ENCODE measurements at places on chromosomes 2 and 18.

- no peak for DNase-seq
These were observed 33.9 kb upstream of the TSPYL6 start for GRCh38 chr2:54289917-54290316.

GRCh38 chr2:210584834-210585233, 28.4 kb downstream of the CPS1 start:
- no peak for DNase-seq

- no peak for DNase-seq
These were observed 244.2 kb upstream of the ACVR2A start for GRCh38 chr2:147600646-147601045.

GRCh38 chr2:148039783-148040182, 18.9 kb downstream of the MBD5 start:
- DNase-seq = no peak

DNA sequence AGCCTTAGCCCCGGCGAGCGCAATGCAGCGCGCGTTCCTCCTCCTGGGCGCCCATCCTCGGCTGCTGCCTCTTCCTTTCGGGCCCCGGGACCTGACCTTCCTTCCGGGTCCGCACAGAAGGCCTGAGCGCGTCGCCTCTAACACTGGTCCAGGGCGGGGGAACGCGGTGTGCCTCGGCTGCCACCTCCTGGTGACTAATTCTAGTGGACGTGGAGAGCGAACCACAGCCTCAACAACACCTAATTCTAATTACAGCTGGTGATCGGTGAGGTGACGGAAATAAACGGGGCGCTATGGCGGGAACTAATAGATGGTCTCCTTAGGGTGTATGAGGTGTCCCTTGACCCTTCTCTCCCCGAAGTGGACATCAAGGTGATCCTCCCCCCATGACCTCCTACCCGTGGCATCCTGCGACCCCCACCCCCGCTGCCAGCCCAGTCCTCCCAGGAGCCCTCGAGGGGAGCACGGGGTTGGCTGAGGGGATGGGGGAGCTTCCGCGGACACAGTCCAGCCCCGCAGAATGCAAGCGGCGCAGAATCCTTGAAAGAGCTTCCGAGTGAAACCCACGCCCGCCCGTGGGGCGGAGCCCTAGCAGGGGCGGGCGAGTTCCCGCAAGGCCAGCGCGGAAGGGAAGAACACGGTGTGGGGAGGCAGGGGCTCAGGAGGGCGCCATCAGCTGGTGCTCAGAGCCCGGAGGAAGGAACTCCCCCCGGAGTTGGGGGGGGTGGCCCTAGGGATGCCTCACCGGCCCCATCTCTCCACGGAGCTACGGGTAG, 12.8 kb upstream of the HMSD start:
- peak; percentile 77 for DNase-seq

GRCh38 chr18:61581578-61582201, 248.5 kb downstream of the CDH20 start:
- DNase-seq = peak; percentile 60

DNA sequence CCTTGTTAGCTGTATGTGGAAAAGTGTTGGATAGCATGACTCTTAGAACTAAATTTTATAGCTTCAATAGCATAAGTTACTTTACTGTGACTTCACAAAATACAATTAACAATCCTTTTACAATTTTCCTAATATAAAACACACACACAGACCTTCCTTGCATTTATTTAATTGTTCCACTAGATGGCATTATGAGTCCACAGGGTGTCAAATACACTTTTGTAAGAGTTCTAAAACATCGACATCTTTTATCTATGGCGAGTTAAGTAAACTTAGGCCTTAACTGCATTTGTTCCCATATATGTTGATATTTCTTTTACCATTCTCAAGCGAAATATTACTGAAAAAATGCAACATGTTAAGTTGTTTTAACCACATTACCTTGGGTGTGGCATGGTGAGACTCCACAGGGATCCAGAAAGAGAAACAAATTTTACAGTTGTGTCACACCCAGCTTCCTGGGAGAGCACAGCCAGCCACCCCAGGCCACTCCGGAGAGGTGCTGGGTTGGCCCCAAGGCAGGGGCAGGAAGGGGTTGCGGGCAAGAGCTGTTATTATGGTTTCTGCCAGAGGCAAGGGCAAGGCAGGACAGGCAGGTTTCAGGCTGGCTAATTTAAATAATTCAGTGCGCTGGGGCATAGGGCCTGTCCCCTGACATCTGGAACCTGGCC, 312.4 kb upstream of the MC4R start:
- DNase-seq = peak; percentile 33

- DNase-seq = peak; percentile 88
These were observed 17.6 kb upstream of the PPP4R1 start for GRCh38 chr18:9631814-9632496.

- DNase-seq = no peak
These were observed 8.5 kb downstream of the FAM117B start for GRCh38 chr2:202643012-202643858.

DNA sequence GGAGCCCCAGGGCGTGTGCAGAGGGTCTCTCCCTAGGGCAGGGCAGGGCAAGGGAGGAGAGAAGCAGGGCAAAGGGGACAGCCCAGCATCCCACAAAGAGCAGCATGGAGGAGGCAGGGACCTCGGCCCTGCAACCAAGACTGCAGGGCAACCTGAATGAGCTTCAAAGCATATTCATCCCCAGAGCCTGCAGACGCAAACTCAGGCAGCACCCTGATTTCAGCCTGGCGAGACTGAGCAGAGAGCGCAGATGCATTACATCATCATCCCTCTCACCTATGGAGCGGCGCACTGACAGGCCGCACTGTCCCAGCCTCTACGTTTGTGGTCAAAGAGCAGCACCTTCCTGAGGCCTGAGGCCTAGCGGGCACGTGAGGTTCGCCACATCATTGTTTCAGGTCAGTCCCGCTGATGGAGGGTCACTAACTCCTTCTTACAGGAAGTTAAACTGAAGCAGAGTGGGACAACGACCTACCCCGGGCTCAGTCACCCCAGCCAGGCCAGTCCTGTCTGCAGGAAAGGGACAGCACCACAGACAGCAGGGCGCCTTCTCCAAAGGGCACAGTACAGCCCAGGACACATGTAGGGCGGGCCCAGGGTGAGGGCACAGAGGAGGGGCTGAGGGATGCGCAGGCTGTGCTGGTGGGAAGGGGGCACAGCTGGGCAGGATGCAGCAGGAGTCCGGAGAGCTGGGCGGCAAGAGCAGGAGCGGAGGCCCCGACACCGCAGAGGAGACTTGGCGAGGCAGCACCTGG, 67.2 kb upstream of the RAB6C start:
- no peak for DNase-seq

GRCh38 chr18:13267431-13267873, 48.9 kb downstream of the LDLRAD4 start:
- DNase-seq = peak; percentile 9

GRCh38 chr2:119333833-119334232, 32.8 kb downstream of the C2orf76 start:
- DNase-seq = no peak

GRCh38 chr2:192011196-192011595, 164.3 kb upstream of the CAVIN2 start:
- peak; percentile 42 for DNase-seq

DNA sequence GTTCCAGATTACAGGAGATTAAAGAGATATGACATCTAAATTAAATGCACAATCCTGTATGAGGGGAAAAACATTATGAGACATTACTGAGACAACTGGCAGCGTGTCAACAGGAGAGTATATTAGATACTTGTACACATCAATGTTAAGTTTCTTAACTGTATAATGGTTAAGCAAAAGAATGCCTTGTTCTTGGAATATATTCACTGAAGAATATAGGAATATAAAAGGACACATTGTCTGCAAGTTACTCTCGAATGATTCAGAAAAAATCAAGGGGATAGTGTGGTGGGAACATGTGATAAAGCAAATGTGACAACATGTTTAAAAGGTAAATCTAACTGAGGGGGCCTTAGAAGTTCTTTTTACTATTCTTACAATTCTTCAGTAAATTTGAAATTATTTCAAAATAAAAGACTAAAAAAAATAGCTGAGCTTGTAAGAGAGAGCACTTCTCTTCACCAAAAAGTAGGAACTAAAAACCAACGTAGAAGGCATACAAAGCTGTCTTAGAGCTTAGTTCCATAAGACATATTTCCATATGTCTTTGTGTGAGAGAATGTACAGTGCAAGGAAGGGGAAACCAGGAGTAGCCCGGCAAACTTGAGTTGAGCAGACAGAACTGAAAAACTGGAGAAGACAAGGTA, 7.5 kb downstream of the WDPCP start:
- DNase-seq = no peak

DNA sequence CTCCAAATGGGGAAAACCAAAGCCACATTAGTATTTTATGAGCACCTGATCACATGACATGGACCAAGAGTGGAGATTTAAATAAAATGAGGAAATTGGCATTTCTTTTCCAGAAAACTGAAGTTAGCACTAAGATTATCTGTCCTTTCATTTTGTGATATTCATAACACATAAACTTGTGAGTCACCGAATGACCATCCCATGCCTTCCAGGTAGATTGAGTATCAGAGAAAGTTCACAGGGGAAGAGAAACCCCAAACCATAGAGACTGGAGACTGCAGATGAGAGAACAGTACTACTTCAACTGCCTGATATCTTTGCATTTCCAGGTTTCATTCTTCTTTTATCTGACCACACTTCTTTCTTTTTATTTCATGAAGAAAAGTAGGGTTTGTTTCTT, 176.3 kb upstream of the LRP1B start:
- no peak for DNase-seq

GRCh38 chr2:219820767-219821166, 193.3 kb downstream of the SLC4A3 start:
- DNase-seq = no peak

DNA sequence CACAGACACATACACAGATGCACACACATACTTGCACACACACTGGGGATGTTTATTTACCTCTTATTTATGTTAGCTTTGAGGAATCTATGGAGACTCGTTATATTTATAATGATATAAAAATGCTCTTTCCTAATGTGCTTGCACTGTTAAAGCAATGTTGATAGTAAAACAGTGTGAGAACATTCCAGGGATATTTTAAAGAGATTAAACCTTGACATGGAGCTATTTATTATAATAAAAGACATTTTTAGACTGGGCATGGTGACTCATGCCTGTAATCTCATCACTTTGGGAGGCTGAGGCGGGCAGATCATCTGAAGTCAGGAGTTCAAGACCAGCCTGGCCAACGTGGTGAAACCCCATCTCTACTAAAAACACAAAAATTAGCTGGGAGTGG, 557.3 kb upstream of the ZNF804A start:
- peak; percentile 5 for DNase-seq

GRCh38 chr2:199814101-199814816, 36.7 kb downstream of the FTCDNL1 start:
- peak; percentile 30 for DNase-seq

DNA sequence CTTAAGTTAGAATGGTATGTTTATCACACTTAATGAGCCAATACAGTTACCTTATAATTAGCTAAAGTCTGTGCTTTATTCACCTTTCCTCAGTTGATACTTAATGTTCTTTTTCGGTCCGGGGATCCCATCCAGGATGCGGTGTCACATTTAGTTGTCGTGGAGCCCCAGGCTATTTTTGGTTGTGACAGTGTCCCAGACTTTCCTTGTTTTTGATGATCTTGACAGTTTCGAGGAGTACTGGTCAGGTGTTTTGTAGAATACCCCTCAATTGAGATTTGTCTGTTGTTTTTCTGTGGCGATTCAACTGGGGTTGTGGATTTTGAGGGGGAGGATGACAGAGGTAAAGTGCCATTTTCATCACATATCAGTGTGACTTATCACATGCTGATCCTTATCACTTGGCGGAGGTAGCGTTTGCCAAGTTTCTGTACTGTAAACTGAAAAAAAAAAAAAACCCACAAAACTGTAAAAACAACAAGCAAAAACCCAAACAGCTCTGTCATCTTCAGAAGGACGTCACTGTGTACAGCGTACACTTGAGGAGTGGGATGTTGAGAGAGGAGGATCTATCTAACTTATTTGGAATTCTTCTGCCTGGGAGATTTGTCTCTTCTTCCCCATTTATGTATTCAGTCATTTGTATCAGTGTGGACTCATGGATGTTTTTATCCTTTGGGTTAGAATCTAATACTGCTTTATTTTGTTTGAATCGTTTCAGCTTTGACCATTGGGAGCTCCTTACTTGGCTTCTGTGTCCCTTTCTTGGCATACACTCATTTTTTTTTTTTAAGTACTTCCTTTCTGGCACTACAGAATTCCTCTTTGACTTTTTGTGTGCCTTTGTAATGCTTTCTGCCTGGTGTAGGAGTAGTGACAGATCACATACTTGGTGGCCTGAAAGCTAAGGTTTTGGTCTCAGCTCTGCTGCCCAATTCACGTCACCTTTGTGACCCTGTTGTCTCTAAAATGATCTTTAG, 68.1 kb downstream of the FMNL2 start:
- no peak for DNase-seq

DNA sequence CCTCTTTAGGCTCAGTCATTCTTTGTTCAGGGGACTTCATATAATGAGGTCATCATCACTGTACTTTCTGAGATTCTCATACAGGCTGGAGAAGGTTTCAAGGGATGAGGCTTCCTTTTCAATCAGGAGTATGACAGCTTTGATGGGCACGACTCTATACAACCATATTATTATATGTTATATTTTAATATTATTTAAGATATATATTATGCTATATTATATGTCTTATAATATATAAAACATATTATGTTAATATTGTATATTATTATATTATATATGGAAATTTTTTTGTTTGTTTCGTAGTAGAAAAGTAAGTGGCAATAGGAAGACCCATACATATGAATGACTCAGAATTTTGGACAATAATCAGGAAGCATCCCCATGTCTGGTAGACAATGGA, 78.0 kb upstream of the GATA6 start:
- no peak for DNase-seq

- no peak for DNase-seq
These were observed 62.7 kb downstream of the ZCCHC2 start for GRCh38 chr18:62585274-62586150.

GRCh38 chr2:152585830-152586484, 131.3 kb downstream of the PRPF40A start:
- DNase-seq = peak; percentile 95

- DNase-seq = no peak
These were observed 595.2 kb upstream of the HNMT start for GRCh38 chr2:137369106-137369505.

DNA sequence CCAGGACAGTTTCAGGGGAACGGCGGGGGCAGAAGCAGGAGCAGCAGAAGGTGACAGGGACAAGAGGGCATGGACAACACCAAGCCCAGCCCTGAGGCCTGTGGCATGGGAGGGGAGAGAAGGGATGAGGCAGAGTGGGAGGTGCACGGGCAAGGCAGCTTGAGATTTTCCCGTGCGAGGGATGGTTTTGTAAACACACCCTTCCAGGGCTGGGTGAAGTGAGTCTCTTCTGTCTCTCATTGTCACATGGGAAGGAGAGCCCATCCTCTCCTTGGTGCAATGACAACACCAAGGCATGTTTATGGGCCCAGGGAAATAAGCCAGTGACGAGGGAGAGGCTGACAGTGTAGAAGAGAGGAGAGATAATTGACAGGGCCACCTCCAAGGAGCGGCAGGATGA, 69.6 kb upstream of the RIOK3 start:
- DNase-seq = no peak

GRCh38 chr2:133713049-133713580, 144.9 kb upstream of the NCKAP5 start:
- DNase-seq = no peak

GRCh38 chr2:8244639-8245038, 437.2 kb upstream of the ID2 start:
- DNase-seq = no peak

- DNase-seq = no peak
These were observed 461.0 kb downstream of the DLGAP1 start for GRCh38 chr18:3993941-3994687.

Data from fibroblast of skin of scalp (primary cell).